Left ventricle myocardium inferior (tissue), 1 donor: ENCODE measurements at places on chromosomes 3 and 15. TPM values are rescaled to one million over a fixed set of nuclear protein-coding genes. Genes with fewer than 3 reads are reported as not detected.

ATP13A4 gene
- total RNA-seq, result 0.52 TPM

LAMB2 gene
- total RNA-seq, result 772 TPM

WNT7A gene
- total RNA-seq, result not detected

SNTN gene
- not detected for total RNA-seq

IL16 gene
- 3.8 TPM for total RNA-seq

CAMK2N2 gene
- 0.16 TPM for total RNA-seq

ANKRD63 gene
- total RNA-seq, result not detected

GOLGA8F gene
- total RNA-seq, result not detected

SOX2 gene
- total RNA-seq, result 0.16 TPM

MAPK6 gene
- total RNA-seq, result 19.2 TPM

ECT2 gene
- 4.8 TPM for total RNA-seq

FBXL22 gene
- 29.5 TPM for total RNA-seq

DNASE1L3 gene
- total RNA-seq, result 4.5 TPM

PDHB gene
- 195 TPM for total RNA-seq

IQCH gene
- 1.1 TPM for total RNA-seq

SLC22A13 gene
- not detected for total RNA-seq

BNC1 gene
- 0.11 TPM for total RNA-seq

CRBN gene
- 53.8 TPM for total RNA-seq

FAM81A gene
- total RNA-seq, result 2.9 TPM

MEX3B gene
- total RNA-seq, result 2.5 TPM

ARPP21 gene
- not detected for total RNA-seq

TRH gene
- total RNA-seq, result not detected

GPR156 gene
- total RNA-seq, result not detected

ABHD2 gene
- 68.2 TPM for total RNA-seq

RTP3 gene
- total RNA-seq, result not detected

SEMA6D gene
- 12.4 TPM for total RNA-seq

MGA gene
- 29.6 TPM for total RNA-seq

PLA2G4D gene
- total RNA-seq, result not detected

FETUB gene
- not detected for total RNA-seq

PRR20G gene
- not detected for total RNA-seq

RTP1 gene
- not detected for total RNA-seq

GOLGA8O gene
- 1.2 TPM for total RNA-seq

SYNPR gene
- total RNA-seq, result 0.93 TPM

LRRK1 gene
- 3.0 TPM for total RNA-seq

TGM4 gene
- not detected for total RNA-seq

GP9 gene
- not detected for total RNA-seq

RBM15B gene
- total RNA-seq, result 12.5 TPM

SUCNR1 gene
- 0.30 TPM for total RNA-seq

LMOD3 gene
- total RNA-seq, result 154 TPM

IL5RA gene
- total RNA-seq, result not detected

WDR72 gene
- not detected for total RNA-seq

PPM1M gene
- total RNA-seq, result 9.2 TPM

LEKR1 gene
- 0.71 TPM for total RNA-seq

KLHL24 gene
- 217 TPM for total RNA-seq

LARP6 gene
- total RNA-seq, result 50.6 TPM

NR1I2 gene
- not detected for total RNA-seq

STRIT1 gene
- total RNA-seq, result 11.7 TPM

CEMIP gene
- total RNA-seq, result 0.44 TPM

ITPKA gene
- 1.9 TPM for total RNA-seq

ERICH6 gene
- total RNA-seq, result 0.55 TPM

SNX22 gene
- 2.0 TPM for total RNA-seq
